Left renal cortex interstitium (tissue), 4 donors: ENCODE measurements at places on chromosomes 3 and 15.

GRCh38 chr3:82048711-82049110, 287.3 kb upstream of the GBE1 start:
- no peak for DNase-seq

DNA sequence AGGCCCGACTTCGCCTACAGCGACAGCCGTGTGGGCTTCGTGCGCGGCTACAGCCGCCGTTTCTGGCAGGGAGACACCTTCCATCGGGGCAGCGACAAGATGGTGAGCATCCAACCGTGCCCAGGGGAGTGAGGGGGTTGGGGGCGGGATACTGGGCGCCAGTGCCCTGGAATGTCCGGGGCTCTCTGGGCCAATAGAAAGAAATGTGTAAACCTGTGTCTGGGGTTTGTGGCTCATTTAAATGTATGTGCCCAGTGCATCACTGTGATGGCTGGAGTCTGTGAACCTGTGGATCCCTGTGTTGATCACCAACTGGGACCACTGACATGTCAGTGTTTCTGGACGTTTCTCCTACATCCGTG, 423 bp downstream of the CHAC1 start:
- no peak for DNase-seq

GRCh38 chr3:126607214-126607908, 47.6 kb downstream of the TXNRD3 start:
- DNase-seq: no peak

DNA sequence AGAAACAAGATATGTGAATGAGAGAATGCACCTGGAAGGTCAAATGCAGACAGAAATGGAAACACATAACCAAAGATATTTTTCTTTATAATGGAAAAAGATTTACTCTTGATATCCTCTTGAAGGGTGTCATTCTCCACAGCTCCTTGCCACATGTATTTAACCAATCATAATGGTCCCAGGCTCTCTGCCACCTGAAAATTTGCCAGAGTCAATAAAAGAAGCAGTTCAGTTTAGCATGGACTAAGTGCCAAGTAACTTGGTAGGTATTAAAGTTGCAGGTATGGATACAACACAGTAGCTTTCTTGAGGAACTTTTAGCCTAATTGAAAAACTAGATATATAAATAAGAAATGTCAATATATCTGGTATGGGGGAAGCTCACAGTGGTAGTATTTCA, 33.5 kb downstream of the TUSC7 start:
- DNase-seq: no peak

GRCh38 chr3:10933805-10934481, 58.6 kb upstream of the SLC6A1 start:
- no peak for DNase-seq

DNA sequence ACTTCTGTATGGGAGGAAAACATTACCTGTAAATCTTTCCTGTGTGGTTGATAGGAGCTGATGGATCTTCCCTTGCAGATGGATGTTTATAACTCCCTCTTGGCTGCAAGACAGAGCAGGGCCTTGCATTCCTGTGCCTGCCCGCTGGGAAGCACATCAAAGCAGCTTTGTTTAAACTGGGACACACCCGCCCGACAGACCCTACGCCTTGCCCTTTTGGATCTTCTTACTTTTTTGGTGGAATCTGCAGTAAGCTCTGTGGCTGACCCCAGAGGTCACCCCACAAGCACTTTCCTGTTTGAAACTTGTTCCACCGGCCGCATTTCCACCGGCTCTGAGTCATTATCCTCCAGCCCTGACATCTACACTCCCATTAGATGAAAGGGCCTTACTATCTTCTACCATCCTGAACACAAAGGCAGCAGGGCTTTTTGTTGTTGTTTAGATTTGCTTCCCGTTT, 244.1 kb upstream of the STT3B start:
- no peak for DNase-seq

- no peak for DNase-seq
Measured at GRCh38 chr3:149342413-149343380, 9.3 kb upstream of the TM4SF18 start.

- no peak for DNase-seq
Measured at GRCh38 chr3:4850211-4850927, 128.9 kb upstream of the BHLHE40 start.

DNA sequence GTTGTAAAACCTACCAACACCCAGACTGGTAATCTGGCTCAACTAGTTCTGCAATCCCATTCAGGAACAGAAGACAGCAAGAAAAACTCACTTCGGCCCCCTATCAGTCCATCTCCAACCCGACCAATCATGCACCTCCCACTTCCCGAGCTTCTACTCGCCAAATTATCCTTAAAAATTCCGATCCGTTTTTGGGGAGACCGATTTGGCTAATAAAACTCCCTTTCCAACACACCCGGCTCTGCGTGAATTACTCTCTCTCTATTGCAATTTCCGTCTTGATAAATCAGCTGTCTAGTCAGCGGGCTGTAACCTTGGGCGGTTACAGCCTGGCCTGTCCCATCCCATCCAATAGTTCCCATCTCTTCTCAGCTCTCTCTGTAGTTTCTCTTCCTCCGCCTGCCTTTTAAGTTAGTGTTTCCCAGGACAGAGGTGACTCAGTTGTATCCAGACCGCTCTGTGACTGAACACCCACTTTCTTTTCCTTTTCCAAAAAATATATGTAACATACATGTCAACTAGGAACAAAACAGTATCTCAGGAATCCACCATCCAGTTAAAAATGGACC, 780 bp upstream of the ACAD9 start:
- no peak for DNase-seq

GRCh38 chr3:158121295-158121694, 11.4 kb downstream of the RSRC1 start:
- no peak for DNase-seq

GRCh38 chr3:77186728-77187127, 146.8 kb downstream of the ROBO2 start:
- no peak for DNase-seq

- DNase-seq: no peak
Measured at GRCh38 chr15:59879506-59880265, 124.4 kb upstream of the FOXB1 start.

DNA sequence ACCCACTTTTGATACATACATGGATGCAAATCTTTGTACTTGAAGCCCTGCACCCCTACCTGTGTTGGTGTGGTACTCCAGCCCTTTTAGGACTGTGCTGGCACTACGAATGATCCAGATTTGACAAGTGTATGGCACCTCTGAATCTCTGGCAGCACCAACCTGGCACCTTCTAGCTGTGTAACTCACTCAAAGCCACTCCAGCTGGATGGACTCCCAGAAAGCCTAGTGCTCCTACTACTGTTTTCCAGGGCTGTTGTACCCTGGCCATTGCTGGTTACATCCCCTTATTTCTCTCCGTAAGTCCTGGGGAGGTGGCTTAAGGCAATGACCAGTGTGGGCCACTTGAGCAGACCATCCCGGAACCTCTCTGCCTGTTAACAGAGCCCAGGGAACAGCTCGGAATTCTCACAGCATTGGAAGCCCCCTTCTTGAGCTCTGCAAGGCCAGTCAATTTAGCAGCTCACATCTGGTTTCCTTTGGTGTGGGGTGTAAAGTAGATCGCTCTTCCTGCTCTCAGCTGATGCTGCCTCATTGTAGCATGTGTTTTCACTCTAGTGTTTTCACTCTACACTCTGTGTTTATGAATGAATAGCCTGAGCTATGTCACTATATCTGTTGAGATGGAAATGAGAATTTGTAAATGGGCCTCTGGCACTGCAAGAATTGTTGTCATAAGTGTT, 12.2 kb downstream of the CALML4 start:
- DNase-seq: no peak

GRCh38 chr3:4996771-4997291, 17.6 kb downstream of the BHLHE40 start:
- DNase-seq: no peak

DNA sequence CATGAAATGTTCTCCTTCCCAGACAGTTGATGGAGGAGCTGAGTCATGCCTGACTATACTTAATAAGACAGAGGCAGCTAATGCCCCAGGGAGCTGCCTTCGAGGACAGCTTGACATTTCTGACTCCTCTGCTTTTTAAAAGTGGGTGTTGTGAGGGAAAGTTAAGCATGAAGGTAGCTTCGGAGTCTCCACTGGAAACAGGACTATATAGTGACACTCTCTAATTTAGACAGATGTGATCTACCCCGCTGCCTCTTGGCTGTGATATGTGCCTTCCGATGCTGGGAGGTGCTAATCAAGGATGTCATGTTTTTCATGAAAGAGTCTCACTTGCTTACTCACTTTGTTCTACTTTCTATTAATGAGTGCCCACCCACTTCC, 72.7 kb downstream of the IL1RAP start:
- DNase-seq: no peak

GRCh38 chr3:186166036-186166435, 57.1 kb upstream of the ETV5 start:
- no peak for DNase-seq

GRCh38 chr3:99716463-99716995, 78.1 kb downstream of the COL8A1 start:
- DNase-seq: no peak

- DNase-seq: no peak
Measured at GRCh38 chr3:15512166-15512565, 9.3 kb downstream of the COLQ start.

GRCh38 chr3:95899494-95899893, 914.9 kb upstream of the EPHA6 start:
- no peak for DNase-seq

- peak; percentile 60 for DNase-seq
Measured at GRCh38 chr15:62389885-62390790, 225.1 kb upstream of the C2CD4B start.

DNA sequence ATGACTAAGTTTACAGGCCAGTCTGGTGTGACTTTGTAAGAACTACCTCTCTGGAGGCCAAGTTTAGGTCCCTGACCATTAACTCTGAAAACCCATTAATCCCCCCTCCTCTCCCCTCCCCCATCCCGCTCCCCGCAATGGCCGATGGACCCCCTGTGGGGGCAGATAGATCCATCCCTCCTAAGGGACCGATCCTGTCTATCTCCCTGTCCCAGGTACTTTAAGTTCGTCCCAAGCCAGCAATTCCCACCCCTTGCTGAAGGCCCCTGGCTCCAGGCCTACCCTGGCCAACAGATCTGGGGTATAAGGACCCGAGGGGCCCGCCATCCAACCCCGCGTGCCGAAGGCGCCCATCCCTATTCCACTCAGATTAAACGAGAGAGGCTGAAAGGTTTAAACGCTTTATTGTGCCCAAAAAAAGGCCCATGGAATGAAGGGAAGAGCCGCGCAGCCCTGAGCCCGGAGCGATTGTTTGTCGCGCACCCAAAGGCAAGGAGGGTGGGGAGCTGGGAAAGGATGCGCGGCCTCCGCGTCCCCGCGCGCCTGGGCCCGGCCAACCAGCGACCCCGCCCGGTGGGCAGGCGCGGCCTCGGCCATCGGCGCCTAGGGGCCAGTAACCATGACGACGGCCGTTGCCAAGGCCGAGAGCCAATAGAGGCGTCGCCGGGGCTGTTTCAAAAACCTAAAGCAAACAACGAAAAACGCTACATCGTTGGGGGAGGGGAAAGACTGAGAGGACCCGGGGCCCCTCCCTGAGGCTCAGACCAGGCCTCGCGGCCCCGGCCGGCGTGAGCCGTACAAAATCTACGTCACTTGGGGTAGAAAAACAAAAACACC, 35.9 kb downstream of the HMCES start:
- DNase-seq: peak; percentile 78

DNA sequence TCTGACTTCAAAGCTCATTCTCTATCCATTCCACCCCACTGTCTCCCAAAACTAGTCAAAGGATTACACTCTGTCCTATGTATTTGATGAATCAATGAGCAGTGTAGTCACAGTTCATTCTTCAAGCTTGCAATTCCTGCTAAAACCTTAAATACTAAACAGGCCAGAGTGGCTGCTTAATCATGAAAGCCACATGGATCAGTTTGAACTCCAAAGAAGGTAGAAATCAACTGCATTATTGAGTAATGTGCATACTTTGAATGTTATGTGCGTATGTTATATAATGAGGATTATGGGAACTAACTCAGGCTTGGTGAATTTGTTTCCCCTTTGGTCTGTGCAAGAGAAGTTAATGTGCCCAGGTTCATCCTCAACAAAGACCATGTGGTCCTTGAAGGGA, 45.4 kb downstream of the PRICKLE2 start:
- DNase-seq: no peak

- no peak for DNase-seq
Measured at GRCh38 chr3:21435871-21436270, 315.1 kb downstream of the ZNF385D start.

DNA sequence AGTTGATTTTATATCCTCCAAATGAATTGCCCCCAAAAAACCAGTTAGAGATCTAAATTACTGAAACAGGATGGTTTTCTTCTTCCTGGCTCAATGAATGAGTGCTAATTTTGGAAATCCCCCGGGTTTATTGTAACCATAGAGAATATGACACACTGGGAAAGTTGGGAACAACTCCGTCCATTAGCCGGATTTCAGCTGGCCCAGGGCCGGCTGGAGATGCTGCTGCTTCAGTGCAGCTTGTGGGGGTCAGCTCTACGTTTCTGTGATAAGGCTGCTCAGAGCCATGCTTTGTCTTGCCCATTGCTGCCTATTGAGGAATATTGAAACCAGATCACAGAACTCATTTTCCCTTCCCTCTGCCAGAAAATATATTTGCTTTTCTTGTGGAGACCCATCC, 20.3 kb downstream of the GYG1 start:
- no peak for DNase-seq

GRCh38 chr3:187966636-187967406, 187.1 kb upstream of the LPP start:
- DNase-seq: no peak

GRCh38 chr3:1623896-1624295, 474.8 kb upstream of the CNTN4 start:
- DNase-seq: no peak

DNA sequence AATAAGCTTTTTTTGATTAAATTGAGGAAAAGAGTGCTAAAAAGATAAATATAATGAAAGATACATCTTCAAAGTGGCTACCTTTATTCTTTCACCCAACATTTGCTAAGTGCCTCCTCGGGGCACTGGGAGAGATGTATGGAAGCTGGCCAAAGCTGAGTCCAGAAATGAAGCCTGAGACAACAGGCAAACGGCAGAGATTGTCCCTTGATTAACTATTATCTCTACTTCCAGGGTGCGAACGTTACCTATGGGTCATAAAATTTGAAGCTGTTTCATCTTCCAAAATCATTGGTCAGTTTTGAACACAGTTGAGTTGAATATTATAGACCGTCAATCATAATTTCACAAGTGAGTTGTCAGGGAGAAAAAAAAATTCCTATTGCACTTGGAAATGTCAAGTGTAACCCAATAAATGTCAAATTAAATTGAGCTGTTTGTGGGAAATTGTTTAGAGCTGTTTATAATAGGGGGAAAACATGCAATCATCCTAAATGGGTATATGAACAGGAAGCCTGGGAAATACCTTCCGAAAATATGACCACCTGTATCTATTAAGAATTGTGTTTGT, 73.9 kb downstream of the SUCLG2 start:
- DNase-seq: no peak
